ENCODE measurements at places on chromosomes 6 and 20.

DNA sequence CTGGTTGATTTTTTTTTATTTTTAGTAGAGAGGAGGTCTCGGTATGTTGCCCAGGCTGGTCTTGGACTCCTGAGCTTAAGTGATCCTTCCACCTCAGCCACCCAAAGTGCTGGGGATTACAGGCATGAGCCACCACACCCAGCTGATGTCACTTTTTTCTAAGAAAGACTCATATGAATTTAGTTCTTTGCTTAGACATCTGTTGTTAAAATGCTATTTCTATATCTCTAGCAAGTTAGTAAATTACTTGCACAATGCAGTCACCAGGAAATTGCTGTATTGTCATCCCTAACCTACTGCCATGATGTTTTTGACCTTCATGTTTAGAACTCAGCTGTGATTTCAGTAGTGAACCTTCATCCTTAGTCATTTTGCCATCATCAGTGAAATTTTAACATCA, 5.7 kb downstream of the KDM1B start:
- no peak for DNase-seq

DNA sequence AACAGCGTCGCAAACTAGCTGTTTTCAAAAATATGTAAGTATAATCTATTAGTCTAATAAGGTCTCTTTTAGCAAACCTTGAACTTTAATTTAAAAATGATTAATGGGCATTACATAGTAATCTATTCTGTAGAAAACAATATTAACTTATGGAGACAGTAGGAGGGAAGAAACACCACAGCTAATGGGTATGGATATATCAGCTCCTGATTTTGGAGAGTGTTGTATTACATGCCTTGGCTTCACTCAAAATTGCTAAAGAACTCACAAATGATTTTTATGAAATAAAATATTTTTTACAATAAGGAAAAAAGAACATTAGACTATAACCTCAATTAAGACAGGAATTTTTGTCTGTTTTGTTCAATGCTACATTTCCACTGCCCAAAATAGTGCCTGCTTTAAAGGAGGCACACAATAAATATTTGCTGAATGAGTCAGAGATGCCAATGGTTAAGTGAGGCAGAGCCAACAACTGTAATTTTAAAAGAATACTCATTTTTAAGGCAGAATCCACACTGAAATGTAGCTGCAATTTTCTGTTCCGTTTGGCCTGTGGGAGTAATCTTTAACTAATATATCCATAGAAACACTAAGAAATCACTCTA, 15.7 kb downstream of the ATG5 start:
- no peak for DNase-seq

DNA sequence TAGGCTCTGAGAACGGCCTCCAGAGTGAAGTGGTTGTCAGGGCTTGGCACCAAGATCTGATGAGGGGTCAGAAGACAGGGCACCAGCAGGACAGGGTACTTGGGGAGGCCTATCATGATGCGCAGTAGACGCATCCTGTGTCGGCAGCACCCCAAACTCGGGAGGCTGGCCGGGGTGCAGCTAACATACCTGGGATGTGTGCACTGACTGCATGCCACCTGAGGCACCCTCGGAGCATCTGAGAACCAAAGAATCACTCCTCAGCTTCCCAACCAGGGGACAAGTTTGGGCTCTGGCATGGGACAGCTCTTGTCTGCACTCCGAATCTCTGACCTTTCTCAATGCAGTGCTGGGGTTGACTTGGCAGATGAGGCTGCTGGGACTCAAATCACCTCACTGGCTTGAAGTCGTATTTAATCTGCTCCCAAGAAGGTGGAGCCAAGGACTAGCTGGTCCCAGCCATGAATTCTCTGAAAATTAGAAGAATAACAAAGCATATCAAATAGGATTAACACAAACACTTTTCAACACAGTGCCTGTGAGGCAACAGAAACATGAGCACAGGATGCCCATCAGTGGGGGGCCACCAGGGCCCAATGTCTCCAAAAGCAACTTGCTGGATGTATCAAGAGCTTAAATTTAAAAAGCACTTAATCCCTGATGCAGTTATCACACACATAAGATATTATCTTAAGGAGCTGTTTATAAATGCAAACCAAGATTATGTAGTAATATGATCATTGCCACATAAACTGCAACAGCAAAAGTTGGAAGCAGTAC, 348.8 kb downstream of the PREX1 start:
- DNase-seq: no peak

DNA sequence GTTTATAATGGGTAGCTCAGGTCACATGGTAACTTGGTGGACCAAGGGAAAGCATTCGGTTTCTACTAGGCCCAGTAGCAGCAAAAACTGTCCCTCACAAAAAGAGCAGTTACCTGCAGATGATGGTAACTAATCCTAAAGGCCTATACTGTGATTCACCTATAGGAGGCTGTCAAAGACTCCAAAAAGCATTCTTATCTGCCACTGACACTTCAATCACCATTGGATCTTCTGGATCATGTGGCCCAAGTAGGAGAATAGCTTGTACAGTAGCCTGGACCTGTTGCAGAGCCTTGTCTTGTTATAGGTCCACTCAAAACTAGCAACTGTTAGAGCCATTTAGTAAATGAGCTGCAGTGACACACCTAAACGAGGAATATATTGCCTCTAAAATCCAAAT, 23.2 kb upstream of the FILIP1 start:
- DNase-seq: no peak

DNA sequence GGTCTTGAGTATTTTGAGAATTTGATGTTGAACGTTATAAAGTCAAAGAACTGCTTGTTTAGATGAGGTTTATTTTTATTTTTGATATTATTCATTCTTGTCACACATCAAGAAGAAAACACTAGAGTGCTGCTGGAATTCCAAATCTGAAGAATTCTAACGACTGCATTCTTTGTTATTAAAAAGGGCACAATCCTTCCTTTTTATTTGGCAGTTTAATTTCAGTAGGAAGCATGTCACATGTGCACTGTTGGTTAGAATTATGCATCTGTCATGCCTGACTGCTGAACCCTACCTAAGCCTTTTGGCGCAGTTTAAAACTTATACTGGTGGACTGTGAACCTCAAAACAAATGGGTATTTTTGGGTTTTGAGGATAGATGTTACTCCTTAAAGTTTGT, 4.0 kb downstream of the ID4 start:
- DNase-seq: no peak

GRCh38 chr6:134138226-134138975, 86.0 kb upstream of the SLC2A12 start:
- no peak for DNase-seq

GRCh38 chr20:25055711-25056495, 2.0 kb downstream of the ACSS1 start:
- DNase-seq: peak; percentile 21

DNA sequence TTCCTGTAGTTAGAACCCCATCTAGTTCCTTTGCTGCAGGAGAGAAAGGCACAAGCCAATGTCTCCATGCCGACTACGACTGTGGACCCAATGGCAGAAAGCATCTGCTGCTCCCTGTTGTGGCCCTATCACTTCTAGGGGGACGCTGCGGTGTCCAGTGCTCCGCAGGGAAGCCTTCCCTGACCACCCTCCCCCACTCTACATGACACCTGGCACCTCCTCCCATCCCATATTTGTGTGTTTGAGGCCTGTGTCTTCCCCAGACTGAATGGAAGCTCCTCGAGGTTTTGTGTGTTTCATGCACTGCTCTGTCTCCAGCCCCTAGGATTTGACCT, 159.5 kb downstream of the DTNBP1 start:
- DNase-seq: no peak

GRCh38 chr20:50237349-50237748, 46.7 kb downstream of the CEBPB start:
- DNase-seq: no peak

DNA sequence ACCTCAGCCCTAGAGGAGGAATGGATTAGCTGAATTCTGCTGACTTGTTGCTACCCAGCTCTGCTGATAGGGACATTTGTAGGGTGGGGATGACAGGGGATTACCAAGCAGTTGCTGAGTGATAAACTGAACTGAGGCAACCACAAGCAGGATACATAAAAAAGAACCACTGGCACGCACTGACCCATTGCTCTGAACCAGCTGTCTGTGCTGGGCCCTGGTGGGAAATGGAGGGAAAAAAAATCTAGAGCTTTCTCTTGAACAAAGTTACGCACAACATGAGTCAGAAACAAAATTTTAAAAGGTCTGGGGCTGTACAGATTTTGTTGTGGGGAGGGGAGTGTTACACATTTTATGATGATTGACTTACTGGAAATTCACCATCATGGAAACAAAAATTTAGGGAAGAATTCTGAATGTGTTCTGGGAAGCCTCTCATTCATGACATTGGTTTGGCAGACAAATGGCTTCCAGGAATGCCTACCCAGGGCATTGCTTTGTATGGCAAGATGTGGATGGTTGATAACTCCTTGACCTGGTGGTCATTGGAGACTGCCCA, 37.7 kb downstream of the FOXO3 start:
- peak; percentile 42 for DNase-seq

- DNase-seq: no peak
These were observed 23.8 kb upstream of the PLEKHG1 start for GRCh38 chr6:150575836-150576235.

DNA sequence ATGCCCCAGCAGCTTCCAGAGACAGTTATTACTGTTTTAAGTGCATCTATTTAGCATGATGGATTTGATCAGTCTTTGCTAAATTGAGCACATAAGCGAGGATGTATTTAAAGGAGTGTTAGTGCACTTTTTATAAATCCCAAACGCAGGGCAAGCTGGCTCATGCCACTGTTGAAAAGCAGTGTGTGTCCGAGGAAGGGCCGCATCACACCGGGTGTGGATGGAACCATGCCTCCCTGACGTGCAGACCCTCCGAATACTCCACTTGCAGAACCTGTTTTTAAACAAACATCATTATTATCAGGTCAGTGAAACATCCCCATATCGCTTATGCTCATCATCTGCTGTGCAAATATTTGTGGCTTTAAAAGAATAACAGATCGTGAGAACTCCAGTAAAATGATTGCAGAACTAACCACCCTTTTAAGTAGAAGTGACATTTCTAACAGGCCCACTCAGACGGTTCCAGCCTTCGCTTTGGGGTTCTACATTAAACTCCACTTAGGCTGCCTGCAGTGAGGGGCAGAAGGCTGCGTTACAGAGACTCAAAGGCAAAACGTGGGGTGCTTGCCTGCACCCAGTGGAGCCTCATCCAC, 190.1 kb downstream of the CDH4 start:
- no peak for DNase-seq

DNA sequence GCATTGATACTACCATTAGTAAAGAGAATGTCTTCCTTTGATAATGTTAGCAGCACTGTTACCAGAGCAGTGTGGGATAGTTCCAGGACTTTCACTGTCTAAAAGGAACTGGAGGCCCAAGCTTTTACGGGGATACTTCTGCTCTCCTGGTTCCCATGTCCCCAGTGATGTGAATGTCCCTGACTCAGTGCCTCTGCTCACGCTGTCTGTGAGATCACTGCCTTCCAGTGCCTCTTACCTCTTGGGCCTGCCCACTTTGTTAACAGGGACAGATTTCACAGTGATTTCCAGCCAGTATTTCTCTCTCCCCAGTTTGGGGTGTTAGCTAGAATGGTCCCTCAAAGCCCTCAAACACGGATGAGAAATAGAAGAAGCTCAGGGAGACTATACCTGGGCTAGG, 14.4 kb downstream of the PTPRA start:
- DNase-seq: no peak

GRCh38 chr20:46196990-46197389, 78.9 kb downstream of the CD40 start:
- no peak for DNase-seq

- DNase-seq: peak; percentile 75
These were observed 9.9 kb downstream of the LAMA5 start for GRCh38 chr20:62357187-62357667.

DNA sequence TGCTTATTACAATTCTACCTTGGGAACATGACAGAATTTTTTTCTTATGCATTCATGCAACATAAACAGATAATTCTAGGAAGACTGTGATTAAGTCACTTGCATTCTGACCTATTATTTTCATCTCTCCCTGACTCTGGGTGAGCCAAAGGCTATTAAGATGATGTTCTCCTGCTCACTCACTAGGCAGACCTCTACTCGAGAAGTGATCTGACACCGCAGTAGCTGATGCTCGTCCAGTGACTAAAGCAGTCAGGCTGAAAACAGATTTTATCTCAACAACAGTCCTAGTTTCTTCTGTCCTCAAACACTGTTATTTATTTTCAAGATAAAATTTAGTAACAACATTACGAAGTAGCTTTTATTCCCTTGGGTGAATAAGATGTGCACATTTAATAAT, 17.3 kb downstream of the NAA20 start:
- DNase-seq: no peak

- DNase-seq: no peak
These were observed 333.0 kb downstream of the CD83 start for GRCh38 chr6:14450578-14450977.

- no peak for DNase-seq
These were observed 272.6 kb downstream of the TSHZ2 start for GRCh38 chr20:53244711-53245110.

DNA sequence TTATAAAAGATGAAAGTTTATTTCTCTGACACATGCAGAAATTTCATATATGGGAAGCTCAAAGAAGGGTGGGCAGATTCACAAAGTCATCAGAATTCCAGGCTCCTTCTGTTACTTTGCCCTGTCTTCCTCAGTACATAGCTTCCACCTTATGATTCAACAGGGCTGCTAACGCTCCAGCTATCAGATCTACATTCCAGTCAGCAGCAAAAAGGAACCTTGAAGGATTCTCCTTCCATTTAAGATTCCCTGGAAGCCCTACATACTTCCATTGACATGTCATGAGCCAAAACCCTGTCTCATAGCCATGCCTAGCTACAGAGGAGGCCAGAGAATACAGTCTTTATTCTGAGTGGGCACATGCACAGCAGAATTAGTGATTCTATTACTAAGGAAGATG, 103.3 kb downstream of the NCR2 start:
- DNase-seq: no peak

- DNase-seq: no peak
These were observed 2.0 kb downstream of the MMP9 start for GRCh38 chr20:46010491-46011391.

- DNase-seq: no peak
These were observed 1830.0 kb upstream of the DEFB115 start for GRCh38 chr20:29427201-29428060.

GRCh38 chr6:25692472-25692871, 40.5 kb downstream of the SCGN start:
- no peak for DNase-seq

- peak; percentile 95 for DNase-seq
These were observed 23.2 kb upstream of the FAM50B start for GRCh38 chr6:3825851-3826581.

GRCh38 chr20:45576995-45577394, 2.1 kb downstream of the WFDC8 start:
- DNase-seq: no peak

GRCh38 chr6:128605961-128606360, 85.6 kb upstream of the PTPRK start:
- DNase-seq: no peak

- DNase-seq: no peak
These were observed 123.7 kb downstream of the AKAP7 start for GRCh38 chr6:131258816-131259476.

GRCh38 chr6:43804550-43805223, 34.7 kb downstream of the VEGFA start:
- no peak for DNase-seq

GRCh38 chr6:80469977-80470376, 363.5 kb downstream of the BCKDHB start:
- peak; percentile 45 for DNase-seq

- no peak for DNase-seq
These were observed 47.2 kb downstream of the RGS17 start for GRCh38 chr6:153083869-153084268.

- DNase-seq: no peak
These were observed 31.7 kb downstream of the MOXD1 start for GRCh38 chr6:132369526-132369925.

- no peak for DNase-seq
These were observed 285.7 kb downstream of the BTBD3 start for GRCh38 chr20:12203399-12203798.

Measured in femur (tissue), 1 donor.